ENCODE measurements at places on chromosomes 12 and 14.

- DNase-seq: no peak
These were observed 34.7 kb upstream of the NRXN3 start for GRCh38 chr14:78135450-78135891.

DNA sequence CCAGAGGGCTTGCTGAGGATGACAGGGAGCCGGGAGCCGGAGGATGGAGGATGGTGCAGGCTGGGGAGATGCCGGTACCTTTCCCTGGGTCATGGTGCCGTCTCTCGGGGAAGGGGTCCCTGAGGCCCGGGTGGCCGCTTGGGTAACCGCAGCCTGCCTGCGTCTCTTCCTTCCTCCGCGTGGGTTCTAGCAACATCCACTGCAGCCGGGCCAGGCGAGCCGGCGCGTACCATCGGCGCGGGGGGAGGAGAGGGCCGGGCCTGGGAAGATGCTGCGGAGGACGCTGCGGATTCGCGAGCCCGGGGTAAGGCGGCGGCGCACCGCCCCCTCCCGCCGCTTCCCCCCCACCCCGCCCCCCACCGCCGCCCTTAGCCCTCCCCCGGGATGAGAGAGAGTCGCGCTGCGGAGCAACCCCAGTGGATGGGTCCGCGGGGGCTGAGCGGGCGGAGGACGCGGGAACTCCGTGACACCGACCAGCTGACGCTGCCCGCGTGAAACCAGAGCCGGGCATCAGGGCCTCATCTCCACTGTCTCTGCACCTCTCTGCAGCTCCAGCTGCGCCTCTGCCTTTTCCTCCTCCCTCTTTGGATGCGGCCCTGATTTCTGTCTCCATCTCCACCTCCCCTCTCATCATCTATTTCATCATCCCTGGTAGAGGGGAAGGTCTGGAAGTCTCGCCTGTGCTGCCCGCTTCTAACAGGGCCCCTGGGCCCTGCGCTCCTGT lies at the start of gene FAIM2:
TSS of gene FAIM2 (minus strand) at position 201 of the 724 bp plus-strand sequence. CDS start at position 93, 108 bp downstream.
- DNase-seq: no peak

- DNase-seq: no peak
These were observed 93.6 kb downstream of the KCNK10 start for GRCh38 chr14:88229428-88229827.

GRCh38 chr12:47383942-47384341 lies 304.2 kb upstream of the AMIGO2 start:
- DNase-seq: no peak

GRCh38 chr12:62098132-62098531 lies 162.1 kb upstream of the USP15 start:
- DNase-seq: no peak

DNA sequence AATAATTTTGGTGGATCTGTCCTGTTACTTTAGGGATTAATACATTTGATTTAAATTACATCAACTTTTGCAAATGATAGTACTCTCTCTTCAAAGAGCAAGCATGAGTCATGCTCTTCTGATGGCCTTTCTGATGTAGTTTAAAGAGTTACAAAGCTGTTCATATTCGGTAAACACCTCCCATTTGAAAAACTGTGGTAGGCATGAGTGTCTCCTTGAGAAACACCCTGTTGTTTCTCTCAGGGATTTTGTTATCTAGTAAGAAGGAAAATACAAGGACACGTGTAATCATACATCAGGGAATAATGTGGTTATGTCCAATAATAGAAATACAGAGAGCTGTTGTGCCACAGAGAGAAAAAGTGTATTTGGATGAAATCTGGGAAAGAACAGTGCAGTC lies 53.3 kb upstream of the E2F7 start:
- no peak for DNase-seq
